SJCRH30 (cell line): ENCODE measurements at places on chromosomes 6 and 20. TPM values are rescaled to one million over a fixed set of nuclear protein-coding genes. Genes with fewer than 3 reads are reported as not detected.

GRCh38 chr6:159941286-159942113 is 27.4 kb upstream of the IGF2R start:
- no peak overlapping the region for H3K4me3 ChIP-seq
- H3K36me3 ChIP-seq = no peaks in the 10 kb centered on the region
- peaks cover 6% of the 10 kb centered on the region; the same call in 1 of the 2 replicates for H3K4me1 ChIP-seq
- H3K27me3 ChIP-seq = no peaks in the 10 kb centered on the region

DNA sequence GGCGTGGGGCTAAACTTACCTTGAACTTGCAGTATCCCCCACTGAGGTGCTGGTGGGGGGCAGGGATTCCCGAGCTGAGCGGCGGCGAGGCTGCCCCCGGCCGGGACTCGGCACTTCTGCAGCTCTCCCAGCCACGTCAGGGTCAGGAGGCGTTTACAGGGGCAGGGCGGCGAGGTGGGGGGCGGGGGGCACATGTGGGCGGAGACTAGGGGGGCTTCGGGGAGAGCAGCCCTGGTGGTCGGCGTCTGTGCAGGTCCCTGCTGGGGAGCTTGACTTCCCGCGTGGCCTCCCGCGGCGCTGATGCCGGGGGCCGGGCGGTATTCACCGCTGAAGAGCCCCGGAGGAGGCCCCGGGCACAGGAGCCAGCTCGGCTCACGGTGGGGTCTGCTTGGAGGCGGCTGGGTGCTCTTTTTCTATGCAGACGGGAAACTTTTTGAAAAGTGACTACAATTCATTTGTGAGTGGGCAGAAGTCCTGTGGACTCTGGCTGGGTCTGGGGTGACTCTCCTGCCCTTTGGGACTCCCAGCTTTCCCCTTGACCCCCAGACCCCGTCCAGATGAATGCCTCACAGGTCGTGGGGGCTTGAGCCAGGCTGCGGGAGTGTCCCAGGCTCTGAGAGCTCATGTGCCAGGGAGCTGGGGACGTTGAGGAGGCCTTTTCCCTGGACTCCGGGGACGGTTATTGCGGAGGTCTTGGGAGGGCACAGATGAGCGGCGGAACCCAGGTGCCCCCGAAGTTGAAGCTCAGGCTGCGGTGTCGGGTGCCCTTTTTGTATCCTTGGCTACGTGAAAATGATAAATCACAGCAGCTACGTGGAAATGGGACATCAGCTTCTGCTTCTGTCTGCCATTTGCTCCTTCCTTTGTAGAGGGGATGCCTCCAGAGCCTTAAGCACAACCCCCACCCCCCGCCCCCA is 75.9 kb upstream of the GATA5 start:
- H3K27ac ChIP-seq = peak overlapping the region; percentile 35; the same call in 1 of the 2 replicates
- no peaks in the 10 kb centered on the region for H3K36me3 ChIP-seq

DNA sequence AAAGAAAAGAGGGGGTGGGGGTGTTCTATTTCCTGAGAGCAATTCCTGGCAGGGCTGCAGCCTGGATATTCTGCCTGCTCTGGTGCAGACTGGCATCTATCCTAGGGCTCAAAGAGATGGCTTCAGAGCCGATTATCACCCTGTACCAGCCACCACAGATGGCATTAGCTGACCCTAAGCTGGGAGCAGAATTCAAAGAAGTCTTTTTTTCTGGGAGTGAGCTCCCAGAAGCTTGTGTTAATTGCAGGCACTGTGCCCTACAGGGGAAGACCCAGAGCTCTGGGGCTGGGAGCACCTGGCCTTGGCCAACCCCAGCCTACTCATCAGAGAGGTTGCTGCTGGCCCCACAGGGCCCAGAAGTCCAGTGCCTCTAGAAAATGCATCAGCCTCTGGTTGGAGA is 85.9 kb downstream of the PXDC1 start:
- H3K36me3 ChIP-seq = no peaks in the 10 kb centered on the region
- no peaks in the 10 kb centered on the region for H3K27me3 ChIP-seq
- no peaks in the 10 kb centered on the region for H3K4me1 ChIP-seq
- no peak overlapping the region for H3K27ac ChIP-seq
- no peak overlapping the region for H3K4me3 ChIP-seq

DNA sequence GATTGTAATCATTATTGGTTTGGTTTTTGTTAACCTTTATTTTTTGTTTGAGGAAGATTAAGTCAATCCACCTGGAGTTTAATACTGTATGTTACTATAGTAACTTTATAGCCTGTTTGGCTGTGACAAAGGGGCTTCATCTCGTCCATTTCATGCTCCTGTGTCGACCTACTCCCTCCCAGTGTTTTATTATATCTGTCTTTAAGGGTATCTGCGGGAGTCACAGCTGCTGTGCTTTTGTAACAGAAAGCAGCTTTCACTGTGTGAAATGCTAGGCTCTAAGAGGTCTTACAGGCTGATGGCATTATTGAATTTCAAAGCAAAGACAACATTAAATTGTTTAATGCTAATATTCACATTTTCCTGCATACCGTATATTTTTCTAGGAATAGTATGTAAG is 698.0 kb upstream of the POU3F2 start:
- no peak overlapping the region for H3K27ac ChIP-seq
- H3K4me1 ChIP-seq = no peaks in the 10 kb centered on the region
- DNase-seq = no peak
- no peaks in the 10 kb centered on the region for H3K36me3 ChIP-seq
- no peak overlapping the region for H3K4me3 ChIP-seq

RNASET2 gene
- total RNA-seq = 17.2 and 18.9 TPM in 2 replicates

- peaks cover 24% of the 10 kb centered on the region for H3K4me1 ChIP-seq
- no peak overlapping the region for H3K4me3 ChIP-seq
- H3K36me3 ChIP-seq = no peaks in the 10 kb centered on the region
- no peaks in the 10 kb centered on the region for H3K27me3 ChIP-seq
- no peak for DNase-seq
Measured at GRCh38 chr6:163906006-163906710, 491.6 kb downstream of the QKI start.

BPIFB4 gene
- 3.2 and 3.9 TPM in 2 replicates for total RNA-seq

DNA sequence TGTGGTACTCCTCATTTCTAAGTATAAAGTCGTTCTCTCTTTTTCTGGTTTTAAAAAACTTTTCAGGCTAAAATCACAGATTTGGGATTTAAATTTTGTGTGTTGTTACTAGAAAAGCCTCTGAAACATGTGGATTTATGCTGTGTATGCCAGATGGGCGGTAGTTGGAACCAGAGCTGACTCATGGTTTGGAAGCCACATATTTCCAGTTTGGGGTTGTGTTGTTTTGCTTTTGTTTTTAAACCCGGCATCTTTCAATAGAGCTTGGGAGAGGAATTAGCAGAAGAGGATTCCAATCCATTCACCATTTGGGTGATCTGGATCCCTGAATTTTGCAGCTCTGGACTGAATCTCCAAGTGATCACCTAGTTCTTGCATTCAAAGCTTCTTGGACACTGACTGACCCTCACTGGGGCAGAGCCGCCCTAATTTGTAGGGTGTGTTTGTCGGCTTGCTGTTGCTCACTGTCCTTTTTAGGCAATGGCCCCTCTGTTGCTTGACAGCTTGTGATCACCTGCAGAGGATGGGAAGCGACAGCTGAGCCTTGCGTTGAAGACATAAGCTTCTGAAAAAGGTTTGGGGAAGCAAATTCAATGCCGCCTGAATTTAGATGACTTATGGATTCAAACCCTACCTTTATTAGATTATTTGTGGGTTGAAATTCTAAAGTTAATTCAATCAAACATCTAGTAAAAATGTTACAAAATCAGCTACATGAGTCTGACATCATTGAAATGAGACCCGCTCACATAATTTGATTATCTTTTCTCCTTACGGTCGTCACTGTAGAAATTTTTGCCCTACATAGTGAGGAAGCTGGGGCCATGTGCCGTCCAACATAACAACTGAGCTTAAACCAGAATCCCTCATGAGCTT is 79.9 kb upstream of the CD83 start:
- no peak overlapping the region for H3K27ac ChIP-seq
- H3K36me3 ChIP-seq = no peaks in the 10 kb centered on the region
- no peak overlapping the region for H3K4me3 ChIP-seq
- no peaks in the 10 kb centered on the region; the same call in 1 of the 2 replicates for H3K27me3 ChIP-seq

GRCh38 chr20:1212607-1213396 is 9.5 kb downstream of the C20orf202 start:
- no peak overlapping the region for H3K27ac ChIP-seq
- H3K27me3 ChIP-seq = peaks cover 16% of the 10 kb centered on the region; the same call in 1 of the 2 replicates
- no peaks in the 10 kb centered on the region for H3K36me3 ChIP-seq
- H3K4me1 ChIP-seq = no peaks in the 10 kb centered on the region

- no peaks in the 10 kb centered on the region for H3K4me1 ChIP-seq
- H3K36me3 ChIP-seq = no peaks in the 10 kb centered on the region
- DNase-seq = no peak
- H3K27me3 ChIP-seq = no peaks in the 10 kb centered on the region
- H3K4me3 ChIP-seq = no peak overlapping the region
- H3K27ac ChIP-seq = no peak overlapping the region
Measured at GRCh38 chr6:154629127-154629526, 104.1 kb upstream of the SCAF8 start.

- no peaks in the 10 kb centered on the region for H3K27me3 ChIP-seq
- H3K4me3 ChIP-seq = no peak overlapping the region
- DNase-seq = no peak
- no peaks in the 10 kb centered on the region for H3K36me3 ChIP-seq
- no peak overlapping the region for H3K27ac ChIP-seq
- H3K4me1 ChIP-seq = no peaks in the 10 kb centered on the region
Measured at GRCh38 chr6:139020689-139021088, 7.9 kb upstream of the ABRACL start.

DNA sequence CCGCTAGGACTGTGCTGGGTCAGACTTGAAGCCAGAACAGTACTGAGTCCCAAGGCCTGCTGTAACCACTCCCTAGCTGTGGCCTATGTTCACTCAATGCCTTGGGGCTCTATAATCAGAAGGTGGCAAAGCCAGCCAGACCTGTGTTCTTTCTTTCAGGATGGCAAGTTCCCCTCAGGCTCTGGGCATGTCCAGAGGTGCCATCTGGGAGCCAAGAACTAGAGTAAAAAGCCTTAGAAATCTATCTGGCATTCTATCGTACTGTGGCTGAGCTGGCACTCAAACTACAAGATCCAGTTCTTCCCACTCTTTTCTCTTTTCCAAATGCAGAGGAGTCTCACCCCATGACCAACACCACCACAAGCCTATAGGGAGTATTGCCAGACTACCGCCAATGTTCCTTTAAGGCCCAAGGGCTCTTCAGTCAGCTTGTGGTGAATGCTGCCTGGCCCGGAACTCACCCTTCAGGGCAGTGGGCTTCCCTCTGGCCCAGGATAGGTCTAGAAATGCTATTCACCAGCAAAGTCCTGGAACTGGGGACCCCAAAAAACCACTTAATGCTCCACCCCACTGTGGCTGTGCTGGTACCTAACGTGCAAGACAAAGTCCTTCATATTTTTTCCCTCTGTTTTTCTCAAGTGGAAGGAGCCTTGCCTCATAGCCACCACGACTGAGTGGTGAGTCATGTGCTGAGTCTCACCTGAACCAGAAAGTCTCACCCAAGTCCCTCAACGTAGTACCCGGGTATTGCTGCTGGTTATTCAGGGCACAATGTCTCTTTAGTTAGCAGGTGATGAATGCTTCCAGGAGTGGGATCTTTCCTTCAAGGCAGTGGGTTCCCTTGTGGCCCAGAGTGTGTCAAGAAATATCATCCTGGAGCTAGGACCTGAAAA is 8.6 kb upstream of the SIRPB2 start:
- H3K36me3 ChIP-seq = no peaks in the 10 kb centered on the region
- H3K4me3 ChIP-seq = no peak overlapping the region
- DNase-seq = no peak
- peaks cover 2% of the 10 kb centered on the region; the same call in 1 of the 2 replicates for H3K27me3 ChIP-seq
- H3K27ac ChIP-seq = no peak overlapping the region
- peaks cover 4% of the 10 kb centered on the region; the same call in 1 of the 2 replicates for H3K4me1 ChIP-seq

GRCh38 chr6:43907789-43908472 is 137.9 kb downstream of the VEGFA start:
- no peaks in the 10 kb centered on the region for H3K27me3 ChIP-seq
- no peaks in the 10 kb centered on the region for H3K36me3 ChIP-seq
- no peaks in the 10 kb centered on the region for H3K4me1 ChIP-seq
- DNase-seq = no peak
- H3K27ac ChIP-seq = no peak overlapping the region

GRCh38 chr6:124443541-124443940 is 518.7 kb upstream of the RNF217 start:
- DNase-seq = no peak
- no peaks in the 10 kb centered on the region for H3K36me3 ChIP-seq
- H3K27ac ChIP-seq = no peak overlapping the region
- H3K4me3 ChIP-seq = no peak overlapping the region
- no peaks in the 10 kb centered on the region for H3K4me1 ChIP-seq

GRCh38 chr6:15911753-15912504 is 217.0 kb upstream of the MYLIP start:
- no peak for DNase-seq
- no peak overlapping the region for H3K4me3 ChIP-seq
- H3K27ac ChIP-seq = no peak overlapping the region
- no peaks in the 10 kb centered on the region for H3K27me3 ChIP-seq
- no peaks in the 10 kb centered on the region for H3K36me3 ChIP-seq

DNA sequence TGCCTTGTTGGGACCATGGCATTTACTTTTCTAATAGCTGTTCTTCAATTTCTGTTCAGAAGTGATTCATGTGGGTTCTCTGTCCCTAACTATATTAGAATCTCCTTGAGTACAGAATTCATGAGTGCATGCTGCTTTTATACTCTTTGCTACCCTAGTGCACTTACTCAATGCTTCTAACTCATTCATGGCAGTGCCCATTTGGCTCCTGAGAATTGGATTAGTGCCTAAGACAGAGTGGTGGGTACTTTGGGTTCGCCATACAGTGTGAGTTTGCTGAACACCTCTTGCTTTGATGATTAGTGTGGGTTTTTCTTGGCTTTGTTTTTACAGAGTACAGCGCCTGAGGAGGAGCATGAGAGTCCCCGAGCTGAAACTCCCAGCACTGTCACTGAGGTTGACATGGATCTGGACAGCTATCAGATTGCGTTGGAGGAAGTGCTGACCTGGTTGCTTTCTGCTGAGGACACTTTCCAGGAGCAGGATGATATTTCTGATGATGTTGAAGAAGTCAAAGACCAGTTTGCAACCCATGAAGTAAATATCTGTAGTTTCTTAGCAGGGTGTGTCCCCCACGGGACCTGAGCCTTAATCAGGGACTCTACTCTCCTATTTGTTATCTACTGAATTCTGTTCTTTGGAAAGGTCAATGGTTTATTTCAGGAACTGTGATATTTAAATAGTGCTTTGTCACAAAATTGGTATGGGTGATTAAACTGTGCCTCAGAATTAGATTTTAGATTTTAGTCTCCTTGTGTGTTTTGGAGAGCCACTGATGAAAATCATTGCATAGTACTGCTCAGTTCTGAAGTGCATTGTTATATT is 150.7 kb downstream of the UTRN start:
- no peak for DNase-seq
- H3K27ac ChIP-seq = no peak overlapping the region
- no peaks in the 10 kb centered on the region for H3K27me3 ChIP-seq
- peaks cover 52% of the 10 kb centered on the region for H3K36me3 ChIP-seq
- H3K4me1 ChIP-seq = no peaks in the 10 kb centered on the region
